ENCODE measurements at places on chromosomes 1 and 21.
A peak's percentile ranks its signal among the peaks of the same experiment; 100 is the strongest.

DNA sequence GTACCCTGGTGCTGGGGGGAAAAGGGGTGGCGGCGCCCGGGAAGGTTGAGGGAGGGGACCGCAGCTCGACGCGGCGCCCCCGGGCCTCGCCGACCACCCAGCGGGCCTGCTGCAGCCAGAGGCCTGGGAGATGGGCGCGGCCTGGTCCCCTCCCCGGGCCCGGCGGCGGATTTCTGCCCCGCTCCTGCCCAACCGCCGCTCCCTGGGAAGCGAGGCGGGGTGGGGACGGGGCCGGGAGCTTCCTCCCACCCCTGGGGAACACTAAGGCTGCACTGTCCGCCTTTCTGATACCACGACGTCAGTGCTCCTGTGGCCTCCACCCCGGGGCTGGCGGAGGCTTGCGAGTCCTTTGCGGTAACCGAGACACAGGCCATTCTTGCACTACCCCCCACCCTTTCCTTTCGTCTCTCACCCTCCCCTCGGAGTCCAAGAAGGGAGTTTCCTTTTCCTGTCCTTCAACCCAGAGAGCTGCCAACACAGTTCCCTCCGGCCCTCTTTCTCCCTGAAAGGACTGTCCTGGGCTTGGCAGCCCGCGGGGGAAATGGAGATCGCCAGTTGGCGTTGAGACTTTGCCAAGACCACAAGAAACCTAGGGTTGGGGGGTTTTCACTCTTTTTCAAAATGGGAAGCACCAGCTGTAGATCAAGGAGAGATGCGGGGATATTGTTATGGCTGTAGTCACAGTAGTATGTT, 742 bp downstream of the SH3GLB1 start:
- no peak for DNase-seq
- peaks cover 10% of the 10 kb centered on the region for H3K36me3 ChIP-seq
- no peaks in the 10 kb centered on the region for H3K27me3 ChIP-seq
- peak overlapping the region; percentile 97 for H3K27ac ChIP-seq
- H3K4me3 ChIP-seq, result peak overlapping the region; percentile 92

DNA sequence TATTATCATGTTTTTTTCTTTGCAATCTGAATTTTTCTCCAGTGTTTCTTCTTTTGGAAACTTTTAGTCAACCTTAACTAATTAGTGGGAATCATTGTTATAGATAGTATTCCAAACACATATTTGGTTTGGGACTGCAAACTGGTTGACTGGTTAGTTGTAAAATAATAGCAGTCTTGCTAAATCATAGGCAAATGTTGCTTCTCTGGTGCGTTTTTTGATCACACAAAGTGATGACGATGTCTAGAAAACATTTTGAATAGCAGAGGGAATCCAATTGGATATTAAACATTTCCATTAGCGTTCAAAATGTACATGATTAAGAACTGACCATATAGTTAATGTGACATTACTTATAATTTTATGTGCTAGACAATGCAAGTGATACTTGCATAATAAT, 4.5 kb downstream of the DNAJB4 start:
- no peak overlapping the region for H3K27ac ChIP-seq
- peaks cover 13% of the 10 kb centered on the region for H3K4me1 ChIP-seq

GRCh38 chr1:29575826-29576225, 339.5 kb downstream of the PTPRU start:
- no peak overlapping the region for H3K27ac ChIP-seq
- H3K27me3 ChIP-seq, result peaks cover 6% of the 10 kb centered on the region
- no peak overlapping the region for H3K4me3 ChIP-seq
- no peaks in the 10 kb centered on the region for H3K4me1 ChIP-seq

- H3K4me3 ChIP-seq, result no peak overlapping the region
- H3K36me3 ChIP-seq, result peaks cover 16% of the 10 kb centered on the region
- no peaks in the 10 kb centered on the region for H3K4me1 ChIP-seq
- no peak for DNase-seq
- no peak overlapping the region for H3K27ac ChIP-seq
These were observed 18.9 kb downstream of the ACP6 start for GRCh38 chr1:147651466-147651865.

DNA sequence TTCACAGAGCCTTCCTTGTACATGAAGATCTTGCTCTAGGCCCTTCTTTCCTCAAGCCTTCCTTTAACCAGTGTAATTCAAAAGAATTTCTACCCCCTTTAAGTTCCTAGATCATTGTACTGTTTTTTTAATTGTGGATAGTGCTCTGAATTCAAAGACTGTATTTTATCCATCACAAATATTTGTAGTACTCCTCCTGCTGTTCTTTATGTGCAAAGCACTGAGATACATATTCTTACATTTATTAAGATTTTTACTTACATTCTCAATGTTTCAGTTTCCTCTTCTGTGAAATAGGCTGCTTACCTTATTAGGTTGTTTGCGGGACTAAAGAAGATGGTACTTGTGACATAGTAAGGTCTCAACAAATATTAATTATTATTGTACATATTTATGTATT, 168.8 kb upstream of the PDE4B start:
- no peak overlapping the region for H3K4me3 ChIP-seq
- DNase-seq, result no peak
- peaks cover 1% of the 10 kb centered on the region for H3K4me1 ChIP-seq
- H3K27me3 ChIP-seq, result no peaks in the 10 kb centered on the region

DNA sequence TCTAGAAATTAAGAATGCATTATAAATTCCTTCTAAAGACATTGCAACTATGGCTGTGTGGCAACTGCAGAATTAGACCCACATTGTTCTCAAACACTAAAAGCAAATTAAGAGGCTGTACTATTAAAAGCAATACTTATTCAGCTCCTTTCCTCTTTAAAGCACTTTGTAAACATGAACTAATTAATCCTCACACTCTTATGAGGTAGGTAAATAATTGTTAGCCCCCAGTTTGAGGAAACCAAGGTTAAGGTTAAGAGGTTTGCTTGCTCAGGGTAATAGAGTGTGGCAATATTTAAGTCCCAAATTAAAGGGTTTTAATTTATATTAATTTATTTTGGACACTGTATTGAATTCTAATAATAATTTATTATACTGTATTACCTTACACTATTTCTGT, 553.8 kb downstream of the LRRIQ3 start:
- no peak for DNase-seq
- no peaks in the 10 kb centered on the region for H3K36me3 ChIP-seq
- no peak overlapping the region for H3K4me3 ChIP-seq

DNA sequence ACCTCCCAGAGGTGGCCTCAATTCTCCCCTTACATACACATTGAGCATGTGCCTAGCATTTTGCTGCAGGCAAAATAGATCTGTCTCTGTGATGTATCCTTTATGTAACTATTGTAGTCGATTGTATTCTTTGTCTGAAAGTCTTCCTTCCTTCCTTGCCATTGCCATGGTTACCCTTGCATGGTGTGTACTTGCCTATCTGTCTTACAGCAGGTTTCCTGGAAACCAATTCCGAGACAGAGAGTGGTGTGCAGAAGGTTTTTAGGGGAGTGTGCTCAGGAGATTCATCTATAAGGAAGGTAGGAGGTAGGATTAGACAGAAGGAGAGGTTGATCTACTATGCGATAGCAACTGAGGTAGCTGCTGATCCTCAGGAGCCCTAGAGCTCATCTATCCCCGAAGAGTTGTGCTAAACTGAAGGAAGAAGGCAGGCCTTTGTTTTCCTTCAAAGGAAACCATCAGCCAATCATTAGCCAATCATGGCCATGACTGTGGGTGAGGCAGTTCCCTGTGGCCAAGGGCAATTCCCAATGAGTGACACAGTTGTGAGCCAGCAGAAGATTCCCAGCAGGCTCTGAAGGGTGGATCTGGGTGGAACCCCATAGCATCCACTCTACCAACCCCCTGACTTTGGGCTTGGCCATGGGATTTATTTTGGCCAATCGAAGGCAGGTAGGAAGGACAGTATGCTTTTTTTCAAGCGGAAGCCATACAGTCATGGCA, 15.0 kb downstream of the CITED4 start:
- H3K4me3 ChIP-seq, result no peak overlapping the region
- peaks cover 28% of the 10 kb centered on the region for H3K4me1 ChIP-seq
- H3K27ac ChIP-seq, result no peak overlapping the region
- DNase-seq, result no peak
- peaks cover 2% of the 10 kb centered on the region for H3K36me3 ChIP-seq

DNA sequence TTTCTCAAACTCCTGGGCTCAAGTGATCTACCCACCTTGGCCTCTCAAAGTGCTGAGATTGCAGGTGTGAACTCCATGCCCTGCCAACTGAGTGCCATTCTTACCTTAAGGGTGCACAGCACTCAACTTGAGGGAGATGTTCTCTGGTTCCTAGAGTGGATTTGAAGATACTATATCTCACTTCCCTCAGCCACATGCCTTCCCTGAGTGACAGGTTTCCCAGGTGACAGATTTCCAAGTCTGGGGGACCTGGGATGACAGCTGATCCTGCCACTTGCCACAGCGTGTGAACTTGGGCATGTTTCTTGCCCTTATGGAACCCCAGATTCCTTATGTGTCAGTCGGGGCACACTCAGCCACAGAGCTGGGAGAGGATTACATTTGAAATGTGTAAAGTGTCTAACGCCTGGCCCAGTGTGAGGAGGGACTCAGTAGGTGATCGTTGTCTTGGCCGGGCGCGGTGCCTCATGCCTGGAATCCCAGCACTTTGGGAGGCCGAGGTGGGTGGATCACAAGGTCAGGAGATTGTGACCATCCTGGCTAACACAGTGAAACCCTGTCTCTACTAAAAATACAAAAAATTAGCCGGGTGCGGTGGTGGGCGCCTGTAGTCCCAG, 29.6 kb upstream of the BTG2 start:
- H3K36me3 ChIP-seq, result no peaks in the 10 kb centered on the region
- DNase-seq, result no peak
- peaks cover 91% of the 10 kb centered on the region for H3K4me1 ChIP-seq
- no peaks in the 10 kb centered on the region for H3K27me3 ChIP-seq
- H3K4me3 ChIP-seq, result no peak overlapping the region

- H3K27me3 ChIP-seq, result no peaks in the 10 kb centered on the region
- no peak overlapping the region for H3K4me3 ChIP-seq
These were observed 278.3 kb downstream of the KCTD3 start for GRCh38 chr1:215845234-215845891.

DNA sequence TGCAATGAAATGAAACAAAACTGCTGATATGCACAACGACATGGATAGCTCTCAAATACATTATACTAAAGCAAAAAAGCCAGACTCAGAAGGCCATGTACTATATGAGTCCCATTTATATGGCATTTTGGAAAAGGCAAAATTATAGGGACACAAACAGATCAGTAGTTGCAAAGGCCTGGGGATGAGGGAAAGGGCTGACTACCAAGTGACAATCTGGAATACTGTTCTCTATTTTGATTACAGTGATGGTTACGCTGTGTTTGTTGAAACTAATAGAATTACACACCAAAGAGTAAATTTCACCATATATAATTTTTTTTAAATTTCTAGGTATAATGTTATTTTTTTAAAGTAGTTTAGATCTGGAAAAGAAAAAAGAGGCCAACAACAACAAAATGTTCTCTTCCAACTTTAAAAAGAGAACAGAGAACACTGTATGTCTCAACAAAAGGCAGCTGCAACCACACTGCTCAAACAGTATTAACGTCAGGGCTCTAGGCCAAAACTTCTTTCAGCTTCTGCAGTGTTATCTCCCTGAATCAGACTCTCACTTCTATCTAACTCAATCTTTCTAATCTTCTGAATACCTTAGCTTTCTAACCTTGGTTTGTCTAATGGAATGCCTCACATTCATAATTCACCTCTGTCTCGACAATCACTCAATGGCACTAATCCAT, 75.8 kb downstream of the FOXJ3 start:
- H3K4me3 ChIP-seq, result no peak overlapping the region
- DNase-seq, result no peak
- peaks cover 39% of the 10 kb centered on the region for H3K36me3 ChIP-seq
- peaks cover 45% of the 10 kb centered on the region for H3K4me1 ChIP-seq
- peak overlapping the region; percentile 7 for H3K27ac ChIP-seq
- no peaks in the 10 kb centered on the region for H3K27me3 ChIP-seq

GRCh38 chr1:189654906-189655305, 822.8 kb downstream of the BRINP3 start:
- H3K36me3 ChIP-seq, result no peaks in the 10 kb centered on the region
- no peak overlapping the region for H3K4me3 ChIP-seq
- no peaks in the 10 kb centered on the region for H3K4me1 ChIP-seq

- H3K4me1 ChIP-seq, result no peaks in the 10 kb centered on the region
- H3K27me3 ChIP-seq, result no peaks in the 10 kb centered on the region
- no peak for DNase-seq
- no peaks in the 10 kb centered on the region for H3K36me3 ChIP-seq
- no peak overlapping the region for H3K4me3 ChIP-seq
These were observed 258.5 kb upstream of the ADGRL2 start for GRCh38 chr1:81542196-81542595.

GRCh38 chr1:198499588-198499987, 40.9 kb downstream of the ATP6V1G3 start:
- no peak for DNase-seq
- H3K27me3 ChIP-seq, result no peaks in the 10 kb centered on the region
- H3K27ac ChIP-seq, result no peak overlapping the region

DNA sequence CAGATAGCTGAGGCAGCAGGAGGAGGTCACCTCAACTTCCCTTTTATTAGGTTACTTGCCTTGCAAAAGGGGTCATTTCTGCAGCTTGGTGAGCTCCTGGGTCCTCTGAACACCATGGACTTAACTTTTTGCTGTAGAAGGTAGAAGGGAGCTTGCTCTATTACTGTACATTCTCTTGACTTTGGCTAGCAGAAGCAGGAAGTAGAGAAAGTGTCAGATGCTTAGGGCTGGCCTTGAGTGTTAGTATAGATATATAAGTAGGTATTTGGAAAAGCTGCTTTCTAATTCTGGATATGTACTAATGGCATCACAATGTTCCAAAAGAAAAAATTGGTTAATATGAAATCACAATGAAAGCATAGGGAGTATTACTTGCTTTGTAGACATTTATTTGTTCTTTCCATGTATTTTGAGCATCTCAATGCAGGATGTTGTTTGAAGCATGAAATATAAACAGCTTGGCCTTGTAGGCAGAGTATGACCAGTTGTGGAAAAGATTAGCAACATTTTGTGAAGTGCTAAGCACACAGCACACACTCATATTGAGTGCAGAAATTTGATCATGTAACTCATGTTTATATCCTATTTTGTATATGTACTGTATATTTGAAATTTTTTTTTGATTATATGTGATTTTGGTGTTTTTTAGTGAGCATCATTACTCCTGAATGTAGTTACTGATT, 108.8 kb downstream of the DYRK1A start:
- peaks cover 25% of the 10 kb centered on the region for H3K4me1 ChIP-seq
- DNase-seq, result no peak
- H3K27ac ChIP-seq, result peak overlapping the region; percentile 10
- peaks cover 12% of the 10 kb centered on the region for H3K36me3 ChIP-seq
- H3K27me3 ChIP-seq, result no peaks in the 10 kb centered on the region

DNA sequence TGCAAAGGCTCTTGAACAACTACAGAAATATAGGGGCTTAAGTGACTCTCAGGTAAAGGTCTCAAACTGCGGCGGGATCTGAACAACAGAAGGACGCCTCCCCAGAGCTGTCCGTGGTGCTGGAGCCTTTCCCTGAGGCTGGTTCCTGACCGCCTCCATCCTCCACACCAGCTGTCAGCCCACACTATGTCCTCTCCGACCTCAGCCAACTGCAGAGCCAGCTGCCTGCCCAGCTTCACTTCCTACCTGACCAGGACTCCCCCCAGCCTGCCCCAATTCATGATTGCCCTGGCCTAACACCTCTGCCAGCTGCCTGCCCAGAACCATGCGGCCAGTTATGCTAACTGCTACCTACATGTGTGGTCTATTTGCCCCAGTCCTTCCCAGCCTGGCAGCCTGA, 63.6 kb upstream of the ZC3H12A start:
- peaks cover 2% of the 10 kb centered on the region for H3K36me3 ChIP-seq
- H3K27me3 ChIP-seq, result peaks cover 18% of the 10 kb centered on the region
- H3K4me3 ChIP-seq, result no peak overlapping the region
- no peak for DNase-seq
